Central memory CD4-positive, alpha-beta T cell (primary cell): ENCODE measurements at places on chromosomes 7 and 10.

DNA sequence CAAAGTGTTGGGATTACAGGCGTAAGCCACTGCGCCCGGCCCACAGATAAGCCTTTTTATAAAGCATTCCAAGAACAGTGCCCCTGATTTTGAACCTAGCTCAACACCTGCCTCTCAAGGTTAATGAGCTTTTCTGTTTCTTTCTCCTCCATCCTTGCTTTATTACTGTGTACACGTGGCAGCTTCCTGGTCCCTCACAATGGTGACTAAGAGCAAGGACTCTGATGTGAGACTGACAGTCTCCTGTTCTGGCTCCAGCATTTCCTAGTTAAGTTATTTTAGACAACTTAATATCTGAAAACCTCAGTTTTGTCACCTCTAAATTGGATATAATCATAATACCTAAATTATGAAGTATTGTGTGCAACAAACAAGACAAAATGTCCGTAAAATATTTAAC, 9.9 kb downstream of the HABP2 start:
- no peak for DNase-seq

DNA sequence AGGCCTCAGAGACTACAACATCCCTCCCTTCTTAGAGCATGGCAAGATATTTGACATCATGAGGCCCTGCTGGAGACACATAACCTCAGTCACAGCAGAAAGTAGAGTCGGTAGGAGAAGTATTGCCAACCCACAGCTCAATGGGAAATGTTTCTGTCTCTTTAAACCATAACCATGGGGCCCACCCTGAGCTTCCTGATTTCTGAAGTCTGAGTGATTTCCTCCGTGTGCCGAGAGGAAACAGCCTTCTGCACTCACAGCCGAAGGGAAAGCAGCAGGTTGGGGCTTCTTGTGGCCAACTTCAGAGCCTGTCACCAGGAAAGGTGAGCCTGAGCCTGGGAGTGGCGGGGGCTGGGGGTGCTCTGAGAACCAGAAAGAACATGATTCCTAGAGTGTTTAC, at the start of gene GIMAP1:
GIMAP1 (plus strand) TSS at position 246 of the 400 bp plus-strand sequence. CDS start 2,435 bp downstream, outside the sequence.
- DNase-seq = peak; percentile 81

- no peak for DNase-seq
Observed at GRCh38 chr7:45689011-45689796, 115.0 kb downstream of the ADCY1 start.

DNA sequence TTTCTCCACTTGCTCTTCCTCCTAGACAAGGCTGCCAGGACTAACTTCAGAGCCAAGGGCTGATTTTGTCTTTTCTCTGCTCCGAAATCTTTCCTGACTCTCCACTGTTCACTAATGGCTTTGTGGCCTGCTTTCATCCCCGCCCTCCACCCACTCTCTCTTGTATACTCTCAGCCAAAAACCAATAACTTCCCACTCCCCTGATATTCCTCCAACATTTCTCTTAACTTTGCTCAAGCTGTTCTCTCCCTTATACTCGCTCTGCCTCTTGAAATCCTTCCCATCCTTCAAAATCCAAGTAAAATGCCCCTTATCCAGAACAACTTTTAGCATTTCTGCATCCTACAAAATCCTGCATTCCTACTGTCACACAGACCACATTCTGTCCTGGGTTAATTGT, 214.8 kb downstream of the PHTF2 start:
- no peak for DNase-seq

- no peak for DNase-seq
Observed at GRCh38 chr7:159329818-159330378, 185.2 kb upstream of the VIPR2 start.

DNA sequence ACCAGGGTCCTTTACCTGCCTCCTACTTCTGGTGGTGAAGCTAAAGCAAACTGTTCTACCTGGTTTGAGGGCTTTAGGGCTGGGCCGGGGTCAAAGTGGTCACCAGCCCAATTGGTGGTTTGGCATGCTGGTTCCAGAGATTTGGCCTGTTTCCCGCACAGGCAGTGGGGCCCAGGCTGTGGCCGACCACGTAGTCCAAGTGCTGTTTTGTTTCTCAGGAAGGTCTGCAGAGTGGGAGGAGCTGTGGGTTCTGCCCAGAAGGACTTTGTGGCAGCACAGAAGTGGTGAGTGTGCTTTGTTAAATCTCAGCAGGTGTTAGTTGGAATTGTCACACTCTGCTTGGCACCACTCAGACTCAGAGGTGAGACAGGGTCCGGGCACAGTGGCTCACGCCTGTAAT, 85.8 kb downstream of the MKX start:
- DNase-seq = no peak

GRCh38 chr10:116457488-116457887, 29.8 kb downstream of the PNLIPRP3 start:
- no peak for DNase-seq

- DNase-seq = no peak
Observed at GRCh38 chr10:48384699-48384982, 78.2 kb downstream of the MAPK8 start.

DNA sequence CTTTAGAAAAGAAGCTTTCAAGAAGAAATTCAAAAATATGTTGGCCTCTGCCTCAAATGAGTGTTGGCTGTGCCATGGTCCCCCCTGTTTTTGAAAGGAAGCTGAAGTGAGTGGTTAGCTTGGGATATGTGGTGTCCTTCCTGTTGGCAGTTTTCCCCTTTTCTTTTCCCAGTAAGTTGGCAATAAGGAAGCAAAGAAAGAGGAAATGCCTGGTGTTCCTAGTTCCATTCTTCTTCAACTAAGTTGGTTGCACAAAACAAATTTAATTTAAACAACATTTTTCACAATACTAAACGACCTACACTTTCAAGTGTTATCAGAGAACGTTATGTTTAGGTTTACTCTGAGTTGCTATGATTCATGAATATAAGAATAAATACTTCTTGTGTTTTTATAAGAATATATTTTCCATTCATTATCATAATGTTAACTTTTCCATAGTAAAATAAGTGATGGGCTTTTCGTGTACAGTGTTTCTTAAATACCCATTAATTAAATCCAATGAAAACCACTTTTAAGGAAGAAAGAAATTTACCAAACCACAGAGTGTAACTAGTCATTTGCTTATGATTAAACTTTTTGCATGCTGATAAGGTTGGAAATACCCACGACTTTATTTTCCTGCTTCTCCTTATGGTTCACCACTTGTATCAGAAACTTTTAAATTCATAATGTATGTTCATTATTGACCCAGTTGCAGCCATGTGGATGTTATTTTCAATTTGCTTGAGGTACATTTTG, 7.7 kb downstream of the HDAC9 start:
- DNase-seq = no peak

DNA sequence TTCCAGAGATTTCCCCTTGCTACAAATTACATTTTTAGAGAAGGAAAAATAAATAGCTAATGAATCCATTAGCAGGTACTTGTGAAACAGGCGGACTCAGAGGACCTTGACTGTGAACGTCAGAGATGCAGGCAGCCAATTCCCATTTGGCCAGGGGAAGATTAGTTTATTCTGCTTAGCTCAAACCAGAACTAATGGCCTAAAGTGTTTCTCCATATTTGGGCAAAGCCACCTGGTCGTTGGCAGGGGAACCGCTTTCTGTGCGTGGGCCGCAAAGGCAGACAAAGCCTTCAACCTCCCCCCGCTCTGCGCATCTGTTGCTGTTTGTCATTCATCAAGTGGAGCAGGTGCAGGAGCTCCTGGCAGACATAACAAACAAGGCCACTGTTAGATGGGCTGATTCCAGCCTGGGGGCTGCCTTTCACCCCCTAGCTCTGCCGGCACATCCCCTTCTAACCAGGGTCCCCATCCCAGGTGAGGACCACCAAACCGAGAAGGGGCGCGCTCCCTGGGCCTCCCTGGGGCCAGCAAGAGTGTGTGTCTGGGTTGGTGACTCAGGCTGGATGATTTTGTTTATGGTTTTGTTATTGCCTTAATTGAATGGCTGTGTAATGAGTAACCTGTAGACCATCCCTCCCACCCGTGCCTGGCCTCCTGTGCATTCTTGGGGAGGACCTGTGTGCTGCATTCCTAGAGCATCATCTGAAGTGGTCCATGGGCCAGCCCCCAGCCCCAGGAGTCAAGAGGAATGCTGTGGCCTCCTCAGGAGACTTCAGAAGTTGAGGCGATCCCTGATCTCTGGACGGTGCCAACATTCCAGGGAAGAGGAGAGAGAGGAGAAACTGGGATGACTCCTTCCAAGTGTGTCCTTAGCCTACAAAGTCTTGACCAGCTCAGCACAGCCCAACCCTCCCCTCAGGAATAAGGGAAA, 14.5 kb upstream of the CPA1 start:
- DNase-seq = no peak

GRCh38 chr10:71219918-71220688, 7.7 kb downstream of the UNC5B start:
- no peak for DNase-seq

- no peak for DNase-seq
Observed at GRCh38 chr7:44226396-44226753, 25.6 kb downstream of the YKT6 start.

DNA sequence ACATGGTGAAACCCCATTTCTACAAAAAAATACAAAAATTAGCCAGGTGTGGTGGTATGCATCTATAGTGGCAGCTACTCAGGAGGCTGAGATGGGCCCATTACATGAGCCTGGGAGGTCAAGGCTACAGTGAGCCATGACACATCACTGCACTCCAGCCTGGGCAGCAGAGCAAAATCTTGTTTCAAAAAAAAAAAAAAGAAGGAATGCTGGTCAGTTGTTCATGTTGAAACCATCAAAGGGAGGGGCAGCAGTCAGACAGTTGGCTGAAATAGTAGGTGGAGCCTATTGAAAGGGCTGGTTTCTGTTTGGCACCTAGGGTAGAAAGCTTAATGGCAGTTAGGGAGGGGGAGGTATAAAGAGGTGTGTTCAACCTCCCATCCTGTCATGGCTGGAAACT, 323.0 kb downstream of the GALNT17 start:
- DNase-seq = no peak

DNA sequence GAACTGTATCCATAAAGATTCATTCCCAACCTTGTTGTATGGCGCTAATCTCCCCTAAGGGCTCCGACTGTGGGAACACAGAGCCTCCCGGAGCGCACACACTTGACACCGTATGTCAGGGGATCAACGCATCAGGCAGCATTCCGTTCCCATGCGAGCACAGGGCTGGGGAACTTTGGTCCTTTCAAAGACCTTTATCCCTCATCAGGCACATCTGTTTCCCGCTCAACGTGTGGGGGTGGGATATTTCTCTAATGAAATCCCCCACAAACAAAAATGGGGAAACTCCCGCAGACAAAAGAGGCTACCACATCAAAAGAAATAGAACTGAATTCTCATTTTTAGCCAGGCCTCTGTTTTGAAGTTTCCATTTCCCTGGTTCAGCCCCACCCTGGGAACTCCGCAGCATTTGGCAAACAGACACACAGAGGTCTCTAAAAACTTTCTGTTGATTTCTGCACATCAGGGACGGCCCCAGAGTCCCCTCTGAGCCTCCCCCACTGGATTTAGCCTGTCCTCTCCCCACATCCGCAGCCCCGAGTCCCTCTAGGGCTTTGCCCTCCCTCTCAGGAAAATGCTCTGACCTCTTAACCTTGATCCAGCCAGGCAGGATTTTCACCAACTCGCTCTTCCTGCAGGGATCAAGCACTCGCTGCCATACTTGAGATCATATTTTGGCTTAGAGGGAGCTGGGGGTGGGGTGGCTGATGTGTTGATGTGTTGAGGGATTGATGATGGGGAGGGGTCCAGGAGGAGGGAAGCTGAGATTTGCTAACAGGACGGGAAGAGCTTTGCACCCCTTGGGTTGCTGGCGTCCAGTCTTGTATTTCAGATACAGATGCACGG, 6.6 kb downstream of the CPA5 start:
- DNase-seq = no peak

DNA sequence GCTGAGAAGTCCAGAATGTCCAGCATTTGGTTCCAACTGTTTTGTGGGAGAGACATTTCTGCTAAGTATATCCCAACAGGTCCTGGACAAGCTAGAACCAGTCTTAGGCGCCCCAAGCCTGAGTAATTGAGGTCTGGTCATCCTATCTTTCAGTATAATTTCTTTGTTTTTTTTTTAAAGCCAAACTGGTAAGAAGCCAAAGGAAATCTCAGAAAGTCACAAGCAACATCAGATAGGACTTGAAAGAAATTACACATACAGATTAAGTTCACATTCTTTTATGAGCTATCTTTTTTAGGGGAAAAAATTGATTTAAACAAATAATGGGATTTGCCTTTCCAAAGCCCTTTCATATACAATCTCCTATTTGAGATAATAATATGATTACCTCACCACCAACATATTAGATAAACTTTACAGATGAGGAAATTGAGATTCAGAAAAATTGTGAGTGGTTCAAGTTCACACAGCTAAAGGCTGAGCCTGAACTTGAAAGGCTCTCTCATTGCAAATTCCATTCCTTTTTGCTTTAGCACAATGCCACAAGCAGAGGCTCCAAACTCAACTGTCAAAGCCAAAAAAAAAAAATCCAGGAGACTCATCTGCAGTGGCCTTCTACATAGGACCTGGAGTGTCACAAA, 15.0 kb downstream of the PDLIM1 start:
- DNase-seq = no peak

- peak; percentile 9 for DNase-seq
Observed at GRCh38 chr10:14905890-14906289, 27.2 kb downstream of the SUV39H2 start.

- DNase-seq = no peak
Observed at GRCh38 chr7:30799206-30799975, 28.2 kb downstream of the MINDY4 start.

DNA sequence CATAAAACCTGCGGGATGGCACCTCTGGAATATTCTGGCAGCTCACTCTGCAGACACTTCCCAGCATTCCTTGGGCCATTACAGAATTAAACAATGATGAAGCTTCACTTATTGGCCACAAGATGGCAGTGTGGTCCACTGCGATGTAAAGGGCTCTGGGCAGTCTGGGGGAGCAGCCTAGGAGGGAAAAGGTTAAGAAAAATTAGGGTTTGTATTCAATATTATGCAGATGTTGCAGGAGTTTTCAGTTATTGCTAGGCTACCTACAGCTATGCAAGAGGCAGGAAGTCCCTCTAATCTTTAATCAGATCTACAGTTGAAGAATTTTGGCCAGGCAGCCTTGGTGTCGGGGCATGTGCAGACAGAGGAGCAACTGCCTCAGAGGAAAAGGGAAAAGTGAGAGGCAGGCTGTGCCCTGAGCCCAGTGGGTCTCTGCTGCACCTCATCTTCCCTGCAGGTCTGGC, 233.2 kb upstream of the PRSS1 start:
- DNase-seq = peak; percentile 40

- DNase-seq = peak; percentile 48
Observed at GRCh38 chr10:46106410-46107255, 60.6 kb upstream of the MSMB start.

DNA sequence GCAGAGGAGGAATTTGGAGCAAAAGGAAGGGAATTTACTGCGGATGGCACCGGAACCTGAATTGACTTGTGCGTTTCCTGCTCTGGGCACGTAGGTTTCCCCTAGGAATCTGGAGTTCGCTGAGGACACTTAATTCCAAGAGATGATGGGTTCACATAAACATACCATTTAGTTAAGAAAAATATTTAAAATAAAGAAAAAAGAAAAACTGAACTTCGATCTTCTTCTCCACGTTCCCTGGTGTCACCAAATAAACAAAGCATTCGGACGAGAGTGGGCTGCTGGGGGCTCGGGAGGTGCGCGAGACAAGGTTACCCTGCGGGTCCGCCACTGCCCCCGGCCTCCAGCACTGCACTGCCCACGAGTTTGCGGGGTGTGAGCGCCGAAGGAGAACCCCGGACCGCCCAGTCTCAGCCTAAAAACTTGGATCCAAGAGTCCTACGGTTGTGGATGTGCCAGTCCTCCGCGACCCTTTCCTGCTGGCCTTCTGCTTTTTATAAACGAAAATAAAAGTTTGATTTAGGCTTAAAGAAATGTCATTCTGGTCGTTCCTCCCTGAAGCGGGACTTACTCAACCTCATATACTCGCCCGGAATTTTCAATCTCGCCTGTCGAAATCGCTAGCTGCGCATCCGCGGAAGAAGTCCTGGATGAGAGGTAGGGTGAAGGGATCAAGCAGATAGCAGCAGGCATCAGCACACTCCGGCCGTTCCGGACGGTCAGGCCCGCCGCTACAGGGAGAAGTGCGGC, 30.3 kb downstream of the SKIDA1 start:
- no peak for DNase-seq
